Activated CD8-positive, alpha-beta memory T cell treated with anti-CD3 and anti-CD28 coated beads for 1 hour (primary cell): ENCODE measurements at places on chromosomes 6 and 20.

DNA sequence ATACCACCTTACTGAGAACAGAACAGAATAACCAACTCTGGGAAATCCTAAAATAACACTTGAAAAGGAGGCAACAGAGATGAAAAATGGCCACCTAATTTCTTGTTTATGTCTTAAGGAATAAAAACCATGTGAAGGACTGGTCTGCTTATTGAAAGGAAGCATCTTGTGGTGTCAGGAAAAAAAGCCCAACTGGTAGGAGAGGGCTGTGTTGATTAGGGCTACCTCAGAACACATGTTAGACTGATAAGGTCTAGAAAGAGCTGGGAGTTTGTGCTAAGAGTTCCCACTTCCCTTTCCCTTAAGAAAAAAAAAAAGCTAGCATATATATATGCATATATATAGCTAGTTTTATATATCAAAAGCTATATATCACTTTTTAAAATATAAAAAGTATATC, 425.3 kb upstream of the BTBD3 start:
- no peak for DNase-seq

DNA sequence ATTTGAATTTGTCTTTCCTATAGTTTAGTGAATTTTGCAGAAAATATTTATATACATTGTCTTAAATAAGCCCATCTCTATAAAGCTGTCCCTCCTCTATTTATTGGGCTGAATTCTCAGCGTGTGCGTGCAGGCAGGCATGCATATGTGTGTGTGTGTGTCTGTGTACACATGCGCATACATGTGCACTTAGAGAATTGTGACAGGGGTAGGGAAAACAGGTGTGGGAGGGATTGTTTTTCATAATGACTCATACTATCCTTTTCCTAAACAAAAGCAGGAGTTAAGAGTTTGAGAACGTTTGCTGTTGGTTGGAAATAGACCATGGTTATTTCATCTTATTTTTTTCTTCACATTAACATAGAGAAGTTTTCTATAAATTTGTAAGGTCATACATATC, 43.4 kb upstream of the FABP7 start:
- DNase-seq, result no peak

GRCh38 chr6:5422321-5422915, 161.1 kb downstream of the FARS2 start:
- DNase-seq, result no peak

DNA sequence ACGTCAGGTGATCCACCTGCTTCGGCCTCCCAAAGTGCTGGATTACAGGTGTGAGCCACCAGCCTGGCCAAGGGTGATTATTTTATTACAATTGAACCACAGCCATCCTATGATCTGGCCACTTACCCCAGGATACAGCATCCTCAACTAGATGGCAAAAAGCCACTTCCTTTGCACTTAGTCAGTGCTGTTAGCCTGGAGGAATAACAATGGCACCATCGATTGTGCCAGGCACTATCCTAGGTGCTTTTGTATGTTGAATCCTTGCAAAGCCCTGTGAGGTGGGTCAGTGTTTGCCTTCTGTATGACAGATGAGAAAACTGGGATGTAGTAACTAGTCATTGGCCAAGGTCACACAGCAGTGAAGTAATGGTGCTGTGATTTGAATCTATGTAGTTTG, 11.2 kb upstream of the TTPAL start:
- no peak for DNase-seq

- no peak for DNase-seq
Observed at GRCh38 chr6:5469101-5469846, 208.0 kb downstream of the FARS2 start.

DNA sequence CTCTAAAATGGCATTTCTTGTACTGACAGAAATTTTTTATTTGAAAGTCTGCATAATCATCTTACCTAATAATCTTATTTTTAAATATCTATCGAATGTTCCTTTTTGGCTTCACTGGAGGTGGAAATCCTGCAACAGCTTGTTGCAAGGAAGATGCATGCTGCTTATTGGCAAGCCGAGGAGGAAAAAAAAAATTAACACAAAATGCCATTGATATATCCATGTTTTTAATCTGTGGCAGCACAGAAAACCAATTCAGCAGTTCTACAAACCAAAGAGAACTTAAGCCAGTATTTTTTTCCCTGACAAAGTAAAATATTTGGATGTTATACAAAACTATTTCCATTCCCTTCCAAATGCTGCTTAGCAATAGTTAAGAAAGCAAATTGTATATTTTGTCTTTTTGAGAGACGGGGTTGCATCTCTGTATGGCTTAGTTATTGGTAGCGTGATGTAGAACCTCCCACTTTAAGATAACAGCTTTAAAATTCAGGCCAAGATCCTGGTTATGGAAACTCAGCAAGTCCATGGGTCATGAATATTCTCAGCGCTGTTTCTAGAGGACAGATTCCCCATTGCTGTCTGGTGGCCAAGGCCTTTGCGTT, 231.4 kb downstream of the TMEM242 start:
- DNase-seq, result no peak

GRCh38 chr20:56788041-56788670, 159.1 kb downstream of the TFAP2C start:
- no peak for DNase-seq

DNA sequence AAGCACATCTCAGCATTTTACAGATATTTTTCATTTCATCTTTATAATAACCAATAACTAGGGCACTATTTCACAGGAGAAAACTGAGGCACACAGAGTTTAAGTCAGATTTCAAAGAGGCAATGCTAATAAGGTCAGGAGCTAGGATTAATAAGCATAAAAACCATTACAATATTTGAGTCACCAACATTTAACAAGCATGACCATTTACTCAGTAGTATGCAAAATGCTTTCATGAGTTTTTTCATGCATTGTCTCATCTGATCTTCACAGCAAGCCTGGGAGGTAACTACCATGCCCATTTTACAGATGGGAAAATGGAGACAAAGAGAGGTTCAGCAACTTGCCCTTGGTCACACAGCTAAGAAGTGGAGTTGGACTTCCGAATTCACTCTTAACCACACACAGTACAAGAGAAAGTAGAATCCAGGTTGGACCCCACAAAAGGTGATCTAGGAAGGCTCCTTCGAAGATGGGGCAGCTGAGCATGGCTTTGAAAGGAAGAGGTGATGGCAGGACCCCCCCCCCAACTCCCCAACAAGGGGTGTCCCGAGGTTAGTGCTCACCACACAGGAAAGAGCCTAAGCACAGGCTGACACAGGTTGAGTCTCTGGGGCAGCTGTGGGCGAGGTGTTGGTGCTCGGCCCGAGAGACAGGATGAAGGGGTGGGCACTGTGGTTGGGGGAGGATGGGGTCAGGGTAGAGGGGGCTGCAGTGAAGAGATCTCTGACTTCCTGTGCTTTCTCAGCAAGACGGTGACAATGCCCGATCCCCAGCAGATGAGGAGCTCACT, 108.8 kb downstream of the PREX1 start:
- DNase-seq, result no peak

- no peak for DNase-seq
Observed at GRCh38 chr6:97203343-97203742, 79.7 kb downstream of the MMS22L start.

GRCh38 chr20:12207875-12208274, 290.2 kb downstream of the BTBD3 start:
- DNase-seq, result no peak

DNA sequence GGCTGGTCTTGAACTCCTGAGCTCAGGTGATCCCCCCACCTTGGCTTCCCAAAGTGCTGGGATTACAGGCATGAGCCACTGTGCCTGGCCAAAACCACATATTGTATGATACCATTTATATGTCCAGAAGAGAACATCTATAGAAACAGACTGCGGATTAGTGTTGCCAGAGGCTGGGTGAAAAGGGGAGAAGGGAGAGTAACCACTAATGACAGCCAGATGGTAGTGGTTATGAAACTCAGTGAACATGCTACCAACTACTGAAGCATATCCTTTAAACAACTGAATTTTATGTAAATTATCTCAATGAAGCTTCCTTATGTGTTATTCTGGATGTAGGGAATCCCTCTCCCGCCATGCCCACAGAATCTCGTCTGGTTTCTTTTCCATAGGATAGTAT, 15.7 kb downstream of the SLC23A2 start:
- DNase-seq, result no peak

DNA sequence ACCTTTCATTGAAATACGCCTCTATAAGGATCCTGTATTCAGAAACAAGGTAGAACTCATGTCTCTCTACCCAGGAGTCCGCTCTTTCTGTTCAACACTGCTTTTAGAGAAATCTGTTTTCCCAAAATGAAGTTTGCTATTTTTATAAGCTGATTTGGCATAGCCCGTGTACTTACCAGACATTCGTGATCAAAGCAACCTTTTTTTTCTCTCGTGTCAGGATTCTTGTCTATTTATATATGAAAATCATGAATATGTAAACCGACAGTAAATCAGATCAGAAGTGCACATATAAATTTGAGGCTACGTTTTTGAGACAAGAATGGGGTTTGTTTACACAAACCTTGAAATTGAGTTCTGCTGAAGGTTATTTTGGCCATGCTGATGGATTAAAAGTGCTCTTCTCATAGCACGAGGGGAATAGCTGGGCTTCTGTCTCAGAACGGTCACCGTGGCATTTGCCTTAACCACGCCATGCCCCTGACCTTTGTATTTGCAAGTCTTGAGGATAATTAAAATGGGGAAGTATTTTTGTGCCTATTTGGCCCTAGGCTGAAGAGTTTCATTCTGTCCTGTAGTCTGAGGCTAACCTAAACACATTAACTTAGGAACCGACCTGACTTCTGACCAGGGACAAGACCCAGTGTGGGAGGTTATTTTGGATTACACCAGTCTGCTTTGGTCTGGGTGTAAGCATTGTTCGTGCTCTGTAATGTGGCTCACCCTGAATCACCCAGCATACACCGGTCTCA, 118.6 kb downstream of the MAP3K4 start:
- DNase-seq, result no peak

DNA sequence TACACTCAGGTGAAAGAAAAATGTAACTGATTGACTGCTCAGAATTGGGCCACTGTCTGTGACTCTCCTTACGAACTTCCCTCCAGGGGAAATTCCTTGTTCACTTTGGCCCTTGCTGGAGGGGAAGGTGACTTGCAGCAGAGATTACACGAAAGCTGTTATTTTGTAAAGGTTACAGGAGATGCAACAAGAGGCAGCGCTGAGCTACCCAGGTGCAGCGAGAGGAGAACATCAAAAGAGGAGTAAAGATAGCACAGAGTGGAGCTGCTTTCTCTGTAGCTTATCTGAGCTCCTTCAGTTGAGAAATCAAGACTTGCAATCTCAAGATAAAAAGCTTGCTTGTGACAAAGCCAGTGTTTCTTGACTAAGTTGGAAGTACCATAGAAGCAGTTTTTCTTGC, 144.6 kb downstream of the ARHGAP18 start:
- DNase-seq, result no peak

DNA sequence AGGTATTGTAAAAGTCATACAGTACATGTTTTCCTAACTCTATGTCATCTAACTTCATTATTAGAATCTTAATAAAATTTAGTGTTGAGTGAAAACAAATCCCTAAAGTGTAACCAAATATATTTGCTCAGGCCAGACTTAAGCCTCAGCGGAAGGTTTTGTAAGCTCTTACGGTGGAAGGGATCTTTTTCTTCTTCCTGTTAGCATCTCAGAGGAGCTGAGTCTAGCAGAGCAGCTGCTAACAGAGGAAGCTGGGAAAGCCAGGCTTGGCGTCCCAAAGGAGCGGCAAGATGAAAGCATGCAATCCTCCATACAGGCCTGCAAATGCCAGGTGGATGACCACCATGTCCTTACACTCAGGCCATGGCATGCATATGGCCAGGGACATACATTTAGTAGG, 72.4 kb downstream of the ADTRP start:
- no peak for DNase-seq

DNA sequence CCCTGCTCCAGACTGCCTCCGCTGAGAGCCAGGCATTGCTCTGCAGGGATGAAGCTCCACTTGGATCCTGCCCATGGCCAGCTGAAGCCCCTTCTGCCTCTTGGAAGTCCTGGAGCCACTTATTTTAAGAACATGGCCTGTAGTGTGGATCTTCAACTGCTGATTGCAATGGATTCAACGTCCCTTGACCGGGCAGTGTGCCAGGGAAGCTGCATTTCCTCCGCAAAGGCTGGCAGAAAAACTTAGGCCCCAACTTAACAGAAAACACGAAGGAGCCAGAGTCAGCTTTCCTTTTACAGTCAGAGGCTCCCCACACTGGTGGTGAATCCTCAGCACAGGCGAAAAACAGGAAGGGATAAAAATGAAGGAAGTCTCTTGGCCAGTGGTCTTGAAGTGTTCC, 26.3 kb upstream of the FOXQ1 start:
- DNase-seq, result no peak

DNA sequence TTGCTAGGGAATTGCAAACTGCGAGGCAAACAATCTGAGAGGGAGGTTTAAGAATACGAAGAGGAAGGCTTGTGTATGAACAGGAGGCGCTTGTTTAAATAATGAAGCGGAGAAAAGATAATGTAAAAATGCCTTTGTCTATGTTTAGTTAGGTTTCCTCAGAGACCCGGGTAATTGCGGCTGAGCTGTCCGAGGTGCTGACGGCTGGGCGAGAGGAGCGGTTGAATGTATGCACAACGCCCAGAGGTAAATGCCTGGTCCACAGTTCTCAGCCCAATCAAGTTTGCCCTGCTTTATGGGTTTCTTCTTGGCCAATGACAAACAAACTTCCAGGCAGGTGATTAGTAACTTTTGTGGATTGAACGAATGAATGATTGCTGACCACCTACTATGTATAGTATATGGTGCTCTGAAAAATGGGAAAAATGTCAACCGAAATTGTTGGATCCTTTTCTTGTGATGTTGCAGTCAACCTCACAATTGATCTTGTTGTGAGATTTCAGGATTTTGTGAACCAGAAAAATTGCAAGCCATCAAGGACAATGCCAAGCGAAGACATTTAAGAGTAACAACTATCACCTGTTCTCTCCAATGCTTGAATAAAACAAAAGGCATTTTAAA, 38.3 kb upstream of the SLC32A1 start:
- peak; percentile 19 for DNase-seq

- no peak for DNase-seq
Observed at GRCh38 chr6:143328876-143329275, 121.6 kb downstream of the ADAT2 start.

- no peak for DNase-seq
Observed at GRCh38 chr6:107488875-107489635, 862 bp upstream of the SOBP start.

GRCh38 chr20:9211016-9211760, 142.3 kb downstream of the PLCB4 start:
- no peak for DNase-seq

DNA sequence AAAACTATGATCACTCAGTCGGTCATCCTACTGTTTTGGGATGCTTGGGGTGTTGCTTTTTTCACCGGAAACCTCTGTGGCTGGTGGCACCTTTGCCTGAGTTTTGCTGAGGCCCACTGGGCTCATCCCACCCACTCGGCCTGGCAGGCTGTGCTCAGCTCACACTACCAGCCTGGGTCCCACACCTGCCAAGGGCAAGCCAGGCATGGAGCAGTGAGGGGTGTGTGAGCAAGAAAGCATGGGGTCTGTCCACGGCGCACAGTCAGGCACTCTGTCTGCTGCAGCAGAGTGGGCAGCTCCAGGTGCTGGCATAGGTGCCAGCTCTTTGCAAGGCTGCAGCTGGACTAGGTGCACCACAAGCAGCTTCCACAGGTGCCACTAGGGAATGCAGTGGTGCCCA, 91.7 kb downstream of the TBXT start:
- DNase-seq, result no peak
